H1 (cell line): ENCODE measurements at places on chromosomes 16 and 17.

DNA sequence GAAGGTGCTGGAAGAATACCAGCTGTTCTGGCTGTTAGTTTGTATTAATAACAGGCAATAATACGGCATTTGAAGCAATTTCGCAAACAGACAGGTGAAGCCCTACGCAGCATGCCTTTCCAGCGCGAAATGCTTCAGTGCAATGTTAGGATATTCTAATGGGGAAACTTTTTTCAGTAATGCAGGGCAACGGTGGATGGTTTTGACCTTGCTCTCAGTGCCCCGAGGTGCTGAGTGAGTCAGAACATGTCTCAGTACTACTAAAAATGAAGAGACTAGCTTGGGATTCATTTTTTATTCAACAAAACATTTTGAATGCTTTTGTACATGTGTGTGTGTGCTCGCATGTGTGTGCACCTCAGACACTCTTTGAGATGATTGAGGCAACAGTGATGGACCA lies 172.2 kb downstream of the RBFOX1 start:
- H3K4me3 ChIP-seq, result no peak overlapping the region
- DNase-seq, result no peak
- H3K27ac ChIP-seq, result no peak overlapping the region
- no peaks in the 10 kb centered on the region for H3K27me3 ChIP-seq

- H3K27me3 ChIP-seq, result no peaks in the 10 kb centered on the region
- no peak overlapping the region for H3K4me3 ChIP-seq
- H3K27ac ChIP-seq, result no peak overlapping the region
- no peak for DNase-seq
- peaks cover 3% of the 10 kb centered on the region; the same call in 1 of the 2 replicates for H3K36me3 ChIP-seq
These were observed 11.2 kb upstream of the GFOD2 start for GRCh38 chr16:67730326-67730725.

GRCh38 chr16:71426069-71426879 lies 15.6 kb downstream of the TLE7 start:
- DNase-seq, result peak; percentile 99
- no peak overlapping the region for H3K27ac ChIP-seq
- no peaks in the 10 kb centered on the region; the same call in 1 of the 2 replicates for H3K36me3 ChIP-seq
- H3K4me3 ChIP-seq, result peak overlapping the region; percentile 63

GRCh38 chr16:67391424-67392300 lies 1.6 kb downstream of the TPPP3 start:
- DNase-seq, result no peak
- no peaks in the 10 kb centered on the region for H3K36me3 ChIP-seq
- H3K27me3 ChIP-seq, result peaks cover 42% of the 10 kb centered on the region
- H3K4me3 ChIP-seq, result no peak overlapping the region
- no peak overlapping the region for H3K27ac ChIP-seq

DNA sequence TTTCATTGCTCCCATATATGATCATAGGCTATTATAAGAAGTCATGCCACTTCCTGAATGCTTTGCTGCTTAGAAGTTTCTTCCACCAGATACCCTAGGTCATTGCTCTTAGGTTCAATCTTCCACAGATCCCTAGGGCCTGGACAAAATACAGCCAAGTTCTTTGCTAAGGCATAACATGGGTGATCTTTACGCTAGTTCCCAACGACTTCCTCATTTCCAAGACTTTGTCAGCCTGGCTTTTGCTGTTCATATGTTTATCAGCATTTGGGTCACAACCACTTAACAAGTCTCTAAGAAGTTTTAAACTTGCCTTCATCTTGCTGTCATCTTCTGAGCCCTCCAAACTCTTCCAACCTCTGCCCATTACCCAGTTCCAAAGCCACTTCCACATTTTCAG lies 20.1 kb upstream of the DLX3 start:
- no peak overlapping the region for H3K27ac ChIP-seq
- no peaks in the 10 kb centered on the region for H3K27me3 ChIP-seq
- no peaks in the 10 kb centered on the region for H3K36me3 ChIP-seq
- no peak for DNase-seq

GRCh38 chr16:48745541-48745940 lies 135.6 kb upstream of the N4BP1 start:
- H3K4me1 ChIP-seq, result no peaks in the 10 kb centered on the region
- no peaks in the 10 kb centered on the region for H3K27me3 ChIP-seq
- no peak overlapping the region for H3K4me3 ChIP-seq

- H3K4me3 ChIP-seq, result no peak overlapping the region
- no peak for DNase-seq
- no peak overlapping the region for H3K27ac ChIP-seq
- H3K4me1 ChIP-seq, result no peaks in the 10 kb centered on the region
These were observed 11.4 kb upstream of the MC1R start for GRCh38 chr16:89907055-89907814.

DNA sequence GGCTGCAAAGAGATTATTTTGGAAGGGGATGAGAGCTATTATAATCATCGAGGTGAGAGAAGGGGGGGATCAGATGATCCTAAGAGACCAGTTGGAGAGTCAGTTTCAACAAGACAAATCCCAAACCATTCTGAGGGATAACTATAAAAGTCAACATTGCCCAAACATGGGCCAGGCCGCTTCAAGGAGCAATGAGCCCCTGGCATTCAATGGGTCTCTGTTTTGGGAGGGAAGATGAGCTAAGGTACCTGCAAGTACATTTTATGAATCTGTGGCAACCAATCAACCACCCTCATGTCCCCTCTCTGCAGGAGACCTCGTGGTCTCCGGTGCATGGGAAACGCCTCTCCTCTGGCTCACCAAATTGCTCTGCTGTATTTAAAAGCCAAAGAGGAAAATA lies 209.9 kb upstream of the C16orf82 start:
- H3K36me3 ChIP-seq, result no peaks in the 10 kb centered on the region
- no peak for DNase-seq
- no peak overlapping the region for H3K27ac ChIP-seq
- H3K27me3 ChIP-seq, result no peaks in the 10 kb centered on the region
- no peak overlapping the region for H3K4me3 ChIP-seq

DNA sequence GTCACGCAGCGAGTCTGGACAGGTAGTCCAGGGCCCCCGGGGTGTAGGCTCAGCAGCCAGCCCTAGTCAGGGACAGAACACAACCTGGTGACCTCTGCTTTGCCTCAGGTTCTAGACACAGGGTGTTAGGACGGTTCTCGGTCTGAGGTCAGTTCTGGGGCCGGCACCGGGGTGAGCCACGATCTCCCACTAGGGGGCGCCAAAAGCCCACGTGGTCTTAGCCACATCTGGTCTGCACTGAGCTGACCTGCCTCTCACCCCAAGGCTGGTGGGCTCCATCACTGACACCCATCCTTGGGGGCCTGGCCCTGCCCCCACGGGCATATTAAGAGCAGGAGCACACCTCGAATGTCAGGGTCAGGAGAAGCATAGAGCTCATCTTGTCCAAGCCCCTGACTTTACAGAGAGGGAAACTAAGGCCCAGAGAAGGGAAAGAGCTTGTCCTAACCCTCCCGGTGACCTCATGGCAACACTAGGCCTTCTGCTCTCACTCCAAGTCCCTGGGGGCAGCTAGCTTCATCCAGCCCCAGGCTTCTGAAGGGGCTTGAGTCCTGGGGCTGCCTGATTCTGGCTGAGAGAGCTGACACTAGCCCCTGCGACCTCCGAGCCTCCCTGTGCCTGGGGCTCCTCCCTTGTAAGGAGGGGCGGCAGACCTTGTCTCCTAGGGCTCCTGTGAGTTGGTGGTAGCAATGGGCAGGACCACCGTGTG lies 9.0 kb downstream of the SLC5A10 start:
- H3K27ac ChIP-seq, result no peak overlapping the region
- DNase-seq, result peak; percentile 99
- H3K4me1 ChIP-seq, result peaks cover 5% of the 10 kb centered on the region; the same call in 1 of the 2 replicates
- H3K27me3 ChIP-seq, result no peaks in the 10 kb centered on the region

DNA sequence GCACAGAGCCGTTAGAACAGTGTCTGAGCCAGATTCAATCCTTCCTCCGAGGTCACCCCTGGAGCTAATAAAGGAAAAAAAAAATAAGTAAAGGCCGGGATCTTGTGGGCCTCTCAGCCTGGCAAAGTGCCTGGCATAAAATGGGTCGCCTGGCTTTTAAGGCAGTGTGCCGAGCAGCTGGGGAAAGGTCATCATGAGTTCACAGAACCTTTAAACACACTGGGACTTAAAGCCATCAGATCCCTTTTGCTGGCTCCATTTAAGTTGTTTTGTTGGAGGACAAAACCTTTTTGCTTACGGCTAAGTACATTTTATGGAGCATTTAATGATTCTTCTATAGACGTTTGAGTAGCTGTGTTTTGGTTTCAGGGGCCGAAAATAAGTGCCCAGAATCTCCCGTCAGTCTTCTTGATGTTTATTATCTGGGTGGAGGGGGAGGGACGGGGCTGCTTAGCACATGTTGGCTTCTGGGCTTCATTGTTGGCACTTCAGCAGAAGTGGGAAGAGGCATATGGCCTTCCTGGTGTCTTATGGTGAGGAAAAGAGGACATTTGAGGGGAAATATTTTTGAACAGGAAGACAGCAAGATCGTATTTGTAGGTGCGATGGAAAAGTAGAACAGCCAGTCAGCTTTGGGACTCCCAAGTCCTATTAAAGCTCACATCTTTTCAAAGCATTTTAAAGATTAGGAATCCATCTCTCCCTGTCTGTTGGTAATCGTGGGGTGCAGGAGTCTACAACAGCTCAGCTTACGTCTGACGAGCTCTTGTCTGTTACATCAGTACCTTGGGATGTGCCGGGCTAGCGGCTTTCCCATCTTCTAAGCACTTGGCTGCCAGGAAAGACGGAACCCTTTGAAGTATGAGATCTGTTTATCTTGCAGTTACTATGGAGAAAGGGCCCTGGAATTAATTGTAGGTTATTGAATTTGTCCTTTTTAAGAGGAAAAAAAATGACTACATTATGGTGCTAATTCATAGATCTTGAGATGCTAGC lies 31.1 kb downstream of the RBFOX1 start:
- H3K27ac ChIP-seq, result no peak overlapping the region
- no peaks in the 10 kb centered on the region for H3K27me3 ChIP-seq
- no peak overlapping the region for H3K4me3 ChIP-seq
- no peaks in the 10 kb centered on the region for H3K4me1 ChIP-seq
- no peaks in the 10 kb centered on the region for H3K36me3 ChIP-seq
- no peak for DNase-seq

DNA sequence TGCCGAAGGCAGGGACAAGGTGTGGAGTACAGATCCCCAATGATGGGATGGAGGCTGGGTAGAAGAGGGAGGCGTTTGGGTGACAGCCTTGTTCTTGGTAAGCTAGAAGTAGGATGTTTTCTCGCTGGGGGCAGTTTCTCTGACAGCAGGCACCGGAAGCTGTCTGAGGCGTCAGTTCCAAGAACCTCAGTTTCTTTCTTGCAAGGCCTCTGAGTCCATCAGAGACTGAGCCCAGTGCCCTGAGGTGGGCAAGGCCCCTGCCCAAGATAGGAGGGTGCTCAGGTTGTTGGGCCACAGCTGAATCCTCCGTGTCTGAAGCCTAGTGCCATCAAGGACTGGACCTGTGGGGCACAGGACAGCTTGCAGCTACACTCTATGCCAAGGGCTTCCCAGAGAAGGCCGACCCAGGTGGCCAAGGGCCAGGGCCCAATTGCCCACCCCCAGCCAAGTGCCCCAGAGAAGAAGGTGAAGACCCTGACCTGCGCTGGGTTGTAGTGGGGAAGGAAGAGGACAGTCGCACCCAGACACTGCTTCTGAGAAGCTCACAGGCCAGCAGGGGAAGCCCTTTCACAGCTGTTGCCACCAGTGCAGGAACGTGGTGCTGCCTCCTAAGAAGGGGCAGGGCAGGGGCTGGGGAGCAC lies 13.1 kb downstream of the CYB5D2 start:
- H3K4me3 ChIP-seq, result no peak overlapping the region
- H3K27me3 ChIP-seq, result no peaks in the 10 kb centered on the region
- 0 out of 2 replicates have a peak overlapping the region, but pooled peaks have one; percentile 23 for H3K27ac ChIP-seq
- H3K36me3 ChIP-seq, result no peaks in the 10 kb centered on the region

GRCh38 chr17:39822051-39822451 lies 42.1 kb downstream of the IKZF3 start:
- no peaks in the 10 kb centered on the region for H3K27me3 ChIP-seq
- no peaks in the 10 kb centered on the region for H3K4me1 ChIP-seq
- DNase-seq, result no peak
- no peaks in the 10 kb centered on the region for H3K36me3 ChIP-seq
- H3K27ac ChIP-seq, result no peak overlapping the region

- H3K27me3 ChIP-seq, result no peaks in the 10 kb centered on the region
- H3K4me1 ChIP-seq, result no peaks in the 10 kb centered on the region
- no peak overlapping the region for H3K4me3 ChIP-seq
- no peak for DNase-seq
These were observed 38.2 kb downstream of the CCDC42 start for GRCh38 chr17:8706431-8706830.

DNA sequence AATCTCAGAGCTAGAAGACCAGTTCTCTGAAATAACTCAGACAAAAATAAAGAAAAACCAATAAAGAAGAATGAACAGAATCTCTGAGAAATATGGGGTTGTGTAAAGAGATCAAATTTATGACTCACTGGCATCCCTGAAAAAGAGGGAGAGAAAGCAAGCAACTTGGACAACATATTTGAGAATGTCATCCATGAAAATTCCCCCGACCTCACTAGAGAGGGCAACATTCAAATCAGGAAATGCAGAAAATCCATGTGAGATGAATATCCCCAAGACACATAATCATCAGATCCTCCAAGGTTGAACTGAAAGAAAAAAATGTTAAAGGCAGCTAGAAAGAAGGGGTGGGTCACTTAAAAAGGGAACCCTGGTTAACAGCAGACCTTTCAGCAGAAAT lies 32.1 kb downstream of the TANC2 start:
- H3K4me1 ChIP-seq, result no peaks in the 10 kb centered on the region
- DNase-seq, result no peak
- no peak overlapping the region for H3K4me3 ChIP-seq
- H3K27me3 ChIP-seq, result no peaks in the 10 kb centered on the region

DNA sequence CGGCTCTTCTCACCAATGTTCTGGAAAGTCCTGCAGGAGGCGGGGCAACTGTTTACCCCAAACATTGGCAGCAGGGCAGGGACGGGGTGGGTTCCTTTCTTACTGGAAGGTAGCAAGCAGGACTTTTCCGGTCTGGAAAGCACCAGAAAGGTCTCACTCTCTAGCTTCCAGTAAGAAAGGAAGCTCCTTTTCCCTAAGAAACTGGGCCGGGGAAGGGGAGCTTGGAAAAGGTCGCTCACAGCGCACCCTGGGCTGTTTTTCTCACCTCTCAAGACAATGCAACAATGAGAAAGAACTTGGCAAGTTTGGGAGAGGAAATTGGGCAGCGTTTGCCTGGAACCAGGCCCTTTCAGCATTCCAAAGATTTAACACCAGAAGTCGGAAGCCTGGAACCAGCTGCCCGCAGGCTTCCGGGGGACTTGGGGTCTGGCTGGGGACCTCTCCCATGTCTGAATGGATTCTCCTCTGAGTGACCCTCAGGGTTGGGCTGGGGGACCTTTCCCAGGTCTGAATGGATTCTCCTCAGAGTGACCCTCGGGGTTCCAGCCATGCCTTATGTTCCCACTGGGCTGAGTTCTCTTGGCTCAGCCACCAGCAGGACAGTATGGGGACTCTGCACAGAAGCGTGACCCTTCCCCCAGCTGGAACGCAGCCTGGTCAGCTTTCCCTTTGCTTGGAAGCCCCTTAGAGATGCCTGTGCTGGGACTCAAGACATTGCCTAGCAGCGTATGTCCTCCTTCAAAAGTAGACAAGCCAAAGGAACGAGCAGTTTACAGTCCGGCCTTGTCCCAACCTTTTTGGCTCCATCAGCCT lies 166.5 kb upstream of the PLCG2 start:
- no peak for DNase-seq
- H3K4me1 ChIP-seq, result peaks cover 3% of the 10 kb centered on the region; the same call in 1 of the 2 replicates
- no peak overlapping the region for H3K4me3 ChIP-seq
- H3K27ac ChIP-seq, result no peak overlapping the region; the same call in 1 of the 2 replicates
